ENCODE measurements at places on chromosomes 5 and 9.

DNA sequence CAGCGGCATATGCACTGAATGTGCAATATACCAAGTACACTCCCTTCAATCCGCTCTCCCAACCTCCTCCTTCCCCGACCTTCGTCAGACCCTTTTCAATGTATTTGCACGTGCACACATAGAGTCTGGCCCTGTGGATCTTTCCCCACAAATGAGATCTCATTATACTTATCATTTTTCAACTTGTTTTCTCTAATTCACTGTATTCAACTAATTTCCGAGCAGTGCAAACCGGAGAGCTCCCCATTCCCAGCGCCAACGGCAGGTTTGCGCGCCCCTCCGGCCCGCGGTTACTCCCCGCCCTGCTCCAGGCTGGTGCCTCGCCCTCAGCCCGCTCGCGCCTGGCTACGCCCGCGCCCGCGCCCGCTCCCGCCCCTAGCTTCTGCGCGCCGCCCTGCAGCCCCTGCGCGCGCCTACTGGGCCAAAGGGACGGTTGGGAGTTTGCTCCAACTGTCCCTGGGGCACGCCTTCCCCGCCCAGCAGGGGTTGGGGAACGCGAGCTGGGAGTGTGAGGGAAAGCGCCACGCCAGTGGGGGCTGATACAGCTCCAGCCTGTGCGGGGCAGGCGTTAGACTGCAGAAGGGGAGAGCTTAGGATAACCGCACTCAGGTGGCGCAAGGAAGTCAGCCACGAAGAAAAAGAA, 3.3 kb upstream of the CDC20B start:
- peak; percentile 7 for DNase-seq

GRCh38 chr5:157324237-157324636, 58.3 kb downstream of the CYFIP2 start:
- no peak for DNase-seq

DNA sequence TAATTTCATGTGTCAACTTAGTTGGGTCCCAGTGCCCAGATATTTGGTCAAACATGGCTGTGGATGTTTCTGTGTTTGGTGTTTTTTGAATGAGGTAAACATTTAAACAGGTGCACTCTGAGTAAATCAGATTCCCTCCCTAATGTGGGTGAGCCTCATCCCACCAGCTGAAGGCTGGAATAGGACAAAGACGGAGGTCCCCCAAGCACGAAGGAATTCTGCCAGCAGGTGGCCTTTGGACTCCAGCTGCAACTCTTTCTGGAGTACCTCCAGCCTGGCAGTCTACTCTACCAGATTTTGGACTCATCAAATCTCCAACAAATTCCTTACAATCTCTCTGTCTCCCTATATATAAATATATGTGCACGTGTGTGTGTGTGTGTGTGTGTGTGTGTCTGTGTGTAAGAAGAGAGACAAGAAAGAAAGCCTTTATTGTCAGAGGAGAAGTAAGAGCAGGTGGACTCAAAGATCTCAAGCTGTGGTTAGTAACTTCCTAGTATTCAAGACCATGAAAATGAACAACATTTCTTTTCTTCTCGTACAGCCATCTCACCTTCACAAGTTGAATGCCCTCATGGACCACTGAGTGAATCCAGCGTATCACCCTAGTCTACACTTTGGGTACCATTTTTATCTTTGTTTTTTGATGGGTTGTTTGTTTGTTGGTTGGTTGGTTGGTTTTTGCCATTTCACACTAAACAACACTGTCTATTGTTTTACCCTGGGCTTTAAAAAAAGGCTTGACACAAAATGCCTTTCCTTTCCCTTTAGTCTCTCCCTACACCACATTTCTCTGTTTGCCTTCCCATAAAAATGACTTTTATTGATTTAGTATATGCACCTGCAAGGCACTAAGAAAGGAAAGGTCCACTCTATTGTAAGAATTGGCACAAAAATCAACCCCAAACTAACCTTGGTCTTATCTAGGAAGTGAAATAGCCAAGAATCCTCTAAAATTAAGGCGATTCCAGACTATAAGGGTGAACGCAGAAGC, 118.7 kb downstream of the TENT4A start:
- DNase-seq, result no peak

DNA sequence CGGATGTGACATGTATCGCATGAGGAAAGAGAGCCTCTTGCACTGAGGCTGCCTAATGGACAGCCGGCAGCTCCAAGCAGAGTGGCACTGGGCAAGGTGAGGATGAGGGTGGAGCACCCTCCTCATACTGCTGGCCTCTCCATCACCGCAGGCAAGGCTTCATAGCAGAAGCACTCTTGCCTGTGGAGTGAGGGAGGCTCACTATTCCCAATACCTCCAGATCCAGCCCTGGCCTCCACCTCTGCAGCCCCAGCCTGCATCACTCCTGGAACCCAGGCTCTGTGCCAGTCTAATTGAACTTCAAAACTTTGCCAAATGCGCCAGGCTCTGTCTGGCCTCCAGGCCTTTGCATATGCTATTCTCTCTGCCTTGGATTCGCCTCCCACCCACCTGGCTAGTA, 29.7 kb upstream of the ARAP3 start:
- no peak for DNase-seq

DNA sequence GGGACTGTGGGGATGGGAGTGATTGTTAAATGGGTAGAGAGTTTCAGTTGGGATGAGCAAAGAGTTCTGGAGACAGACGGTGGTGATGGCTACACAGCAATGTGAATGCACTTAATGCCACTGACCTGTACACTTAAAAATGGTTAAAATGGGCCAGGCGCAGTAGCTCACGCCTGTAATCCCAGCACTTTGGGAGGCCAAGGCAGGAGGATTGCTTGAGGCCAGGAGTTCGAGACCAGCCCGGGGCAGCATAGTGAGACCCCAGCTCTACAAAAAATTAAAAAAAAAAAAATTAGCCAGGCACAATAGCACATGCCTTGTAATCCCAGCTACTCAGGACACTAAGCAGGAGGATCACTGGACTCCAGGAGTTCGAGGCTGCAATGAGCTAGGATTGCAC, 7.7 kb downstream of the LMAN2 start:
- no peak for DNase-seq

DNA sequence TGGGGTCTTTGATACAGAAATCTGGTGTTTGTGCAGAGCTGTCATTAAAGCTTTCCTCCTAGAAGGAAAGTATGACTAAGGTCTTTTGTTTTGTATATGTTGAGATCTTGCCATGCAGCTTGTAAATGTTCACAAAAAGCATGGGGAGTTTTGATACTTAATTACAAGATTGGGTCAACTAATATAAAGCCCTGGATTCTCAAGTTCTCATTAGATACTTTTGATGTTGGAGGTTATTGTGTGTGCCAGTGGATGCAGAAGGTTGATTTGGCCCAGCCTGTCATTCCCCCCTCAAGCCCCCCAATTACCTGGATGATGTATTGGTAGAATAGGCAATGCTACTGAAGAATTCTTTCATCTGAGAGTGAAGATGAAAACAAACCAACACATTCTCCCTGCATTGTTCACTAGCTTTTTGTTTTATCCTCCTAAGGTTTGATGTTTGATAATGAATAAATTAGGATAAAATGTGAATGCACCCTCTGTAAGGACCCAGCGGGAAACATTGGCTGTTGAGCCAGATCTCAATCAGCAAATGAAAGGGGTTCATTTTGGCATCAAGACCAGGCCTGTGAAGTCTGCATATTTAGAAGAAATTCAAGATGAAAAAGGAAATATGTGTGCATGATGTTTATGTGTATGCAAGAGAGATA, 61.9 kb upstream of the ADAMTS19 start:
- no peak for DNase-seq

DNA sequence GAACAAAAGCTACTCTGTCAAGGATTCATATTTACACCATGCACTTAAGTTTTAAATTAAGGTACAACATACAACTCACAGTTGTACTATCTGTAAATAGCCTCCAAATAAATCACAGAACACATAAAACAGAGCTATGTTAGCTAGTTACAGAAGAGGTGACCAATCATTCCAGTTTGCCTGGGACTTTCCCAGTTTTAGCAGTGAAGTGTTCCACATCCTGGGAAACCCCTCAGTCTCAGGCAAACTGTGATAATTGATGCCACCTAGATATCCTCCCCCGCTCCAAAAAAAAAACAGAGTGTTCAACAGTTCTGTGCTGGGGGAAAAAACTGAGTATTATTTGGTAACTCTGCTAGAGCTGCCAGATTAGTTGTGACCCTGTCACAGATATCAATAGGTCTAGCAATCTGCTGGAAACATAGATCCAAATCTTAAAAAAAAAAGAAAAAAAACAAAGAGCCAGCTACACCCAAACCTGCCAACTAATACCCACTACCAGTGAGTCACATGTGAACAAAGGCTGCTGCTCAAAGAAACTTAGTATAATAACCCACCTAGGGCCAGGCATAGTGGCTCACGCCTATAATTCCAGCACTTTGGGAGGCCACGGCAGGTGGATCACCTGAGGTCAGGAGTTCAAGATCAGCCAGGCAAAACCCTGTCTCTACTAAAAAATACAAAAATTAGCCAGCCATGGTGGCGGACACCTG, 5.7 kb downstream of the TBCA start:
- DNase-seq, result no peak

DNA sequence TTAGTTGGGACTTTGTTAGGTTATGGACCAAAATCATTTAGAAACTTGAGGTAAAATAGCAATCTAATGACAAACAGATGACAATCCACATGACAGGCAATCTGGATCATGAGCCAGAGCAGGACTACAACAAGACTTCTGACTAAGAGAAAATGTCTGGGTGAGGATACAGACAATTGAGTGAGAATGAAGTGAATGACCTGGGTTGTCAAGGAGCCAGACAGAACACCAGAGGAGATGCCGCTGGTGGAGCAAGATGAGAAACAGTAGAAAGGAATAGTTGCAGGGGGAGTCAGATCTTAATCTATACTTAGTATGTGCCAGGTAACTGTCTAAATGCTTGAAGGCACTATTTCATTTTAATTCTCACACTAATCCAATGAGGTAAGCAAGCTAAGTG, 277.8 kb downstream of the PRELID2 start:
- DNase-seq, result peak; percentile 51

- DNase-seq, result no peak
Measured at GRCh38 chr9:90783552-90783951, 18.1 kb upstream of the SYK start.

GRCh38 chr5:89105836-89106235, 222.9 kb upstream of the MEF2C start:
- DNase-seq, result peak; percentile 56

GRCh38 chr5:84436866-84437265, 52.2 kb upstream of the EDIL3 start:
- peak; percentile 39 for DNase-seq

DNA sequence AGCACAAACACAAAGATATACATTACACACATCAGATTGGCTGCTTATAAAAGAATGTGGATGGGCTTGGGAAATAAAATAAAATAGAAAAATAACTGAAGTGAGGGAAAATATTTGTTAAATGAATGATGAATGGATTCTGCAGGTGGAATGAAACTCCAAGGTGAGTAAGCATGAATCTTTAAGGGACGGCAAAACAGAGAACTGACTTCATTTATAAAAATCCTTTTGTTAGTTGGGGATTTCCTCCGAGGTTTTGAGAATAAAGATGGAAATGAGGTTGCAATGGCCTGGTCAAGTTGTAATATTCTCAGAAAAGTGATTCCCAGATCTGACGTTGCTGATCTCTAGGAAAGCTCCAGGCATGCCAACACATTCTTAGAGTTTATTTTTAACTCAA, 20.9 kb upstream of the SEMA6A start:
- DNase-seq, result no peak

DNA sequence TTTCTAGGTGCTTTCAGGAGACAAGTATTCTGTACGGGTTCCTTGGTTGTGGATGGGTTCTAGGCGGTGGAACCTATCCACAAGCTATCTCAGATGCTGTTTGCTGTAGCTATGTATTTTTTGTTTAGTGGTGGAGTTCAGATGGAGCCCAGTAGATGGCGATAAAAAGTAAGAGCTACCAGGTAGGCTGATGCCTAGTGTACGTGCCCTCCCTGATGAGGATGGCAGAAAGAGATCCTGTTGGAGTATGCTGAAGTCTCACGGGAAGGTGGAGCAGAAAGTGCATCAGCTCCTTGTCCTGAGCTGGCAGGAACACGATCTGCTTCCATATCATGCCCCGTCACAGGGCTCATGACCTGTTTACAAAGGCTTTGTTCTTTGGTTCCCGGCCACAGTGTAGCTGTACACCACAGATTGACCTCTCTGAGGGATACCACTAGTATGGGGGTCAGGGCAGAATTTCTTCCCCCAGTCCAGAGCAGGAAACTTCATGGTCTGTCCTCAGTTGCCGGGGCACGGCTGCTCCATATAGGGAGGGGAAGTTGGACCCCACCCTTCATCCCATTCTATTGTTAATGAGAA, 12.6 kb upstream of the UGT3A2 start:
- DNase-seq, result peak; percentile 40

DNA sequence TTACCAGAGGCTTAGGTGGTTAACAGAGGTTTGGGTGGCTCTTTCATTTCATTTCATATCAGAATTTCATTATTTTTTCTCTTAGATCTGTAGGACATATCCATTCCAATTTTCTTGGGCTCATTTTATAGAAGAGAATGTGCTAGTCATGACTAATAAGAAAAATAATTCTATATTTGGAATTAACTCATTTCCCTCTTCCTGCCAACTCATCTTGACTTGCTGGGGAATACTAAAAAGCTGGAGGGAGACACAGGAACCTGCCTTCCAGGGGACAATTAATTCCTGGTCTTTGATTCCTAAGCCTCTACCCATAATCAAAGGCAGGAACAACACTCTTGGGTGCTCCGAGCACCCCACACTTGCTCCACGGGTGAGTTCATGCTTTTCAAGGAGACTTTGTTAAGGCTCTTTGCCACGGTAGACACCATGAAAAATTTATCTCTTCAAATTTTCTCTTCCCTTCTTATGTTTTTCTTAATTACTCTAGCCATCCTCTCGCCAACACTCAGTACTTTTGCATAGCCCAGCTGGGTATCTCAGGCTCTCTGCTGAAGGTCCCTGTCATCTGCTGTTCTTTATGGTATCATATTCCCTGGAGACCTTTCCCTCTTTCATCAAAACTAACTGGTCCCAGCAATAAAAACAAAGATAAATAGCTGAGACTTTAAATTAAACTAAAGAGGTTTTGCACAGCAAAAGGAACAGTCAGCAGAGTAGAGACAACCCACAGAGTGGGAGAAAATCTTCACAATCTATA, 273.9 kb downstream of the NPR3 start:
- DNase-seq, result peak; percentile 76

Data from fibroblast of skin of right biceps (primary cell).